Stimulated activated naive CD8-positive, alpha-beta T cell treated with anti-CD3 and anti-CD28 coated beads, Interleukin-15, amount 100 ng/mL, for 72 hours (primary cell): ENCODE measurements at places on chromosomes 13 and 19.
A peak's percentile ranks its signal among the peaks of the same experiment; 100 is the strongest.

DNA sequence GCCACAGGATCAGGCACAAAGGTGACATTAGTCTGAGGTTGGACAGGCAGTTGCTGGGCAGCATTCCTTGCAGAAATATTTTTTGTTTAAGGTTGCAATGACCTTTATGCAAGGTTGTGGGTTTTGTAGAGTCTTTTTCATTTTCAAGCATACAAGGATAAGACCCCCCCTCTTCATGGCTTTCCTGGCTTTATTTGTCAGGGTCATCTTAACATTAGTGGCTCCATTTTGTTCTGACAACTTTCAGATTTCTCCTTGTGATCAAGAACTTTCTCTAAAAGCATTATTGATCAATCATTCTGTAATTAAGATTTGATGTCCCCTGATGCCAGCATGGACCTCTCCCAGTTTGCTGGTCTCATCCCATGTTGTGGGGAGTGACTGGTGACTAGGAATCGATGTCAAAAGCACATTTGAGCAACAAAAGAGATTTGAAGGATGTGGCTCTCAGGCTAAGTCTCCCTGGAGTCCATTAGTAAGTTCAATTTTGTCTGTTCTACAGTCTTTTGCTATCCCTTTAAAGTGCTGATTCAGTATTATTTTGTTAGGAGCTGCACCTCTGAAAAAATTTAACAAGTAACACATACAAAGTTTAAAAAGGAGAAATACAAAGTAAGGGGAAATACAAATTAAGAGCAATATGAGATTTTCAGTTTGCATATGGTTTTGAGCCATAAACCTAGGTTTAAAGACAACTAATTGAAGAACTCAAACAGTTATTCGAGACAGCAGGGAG lies 5.3 kb downstream of the CARD8 start:
- no peak for DNase-seq

- DNase-seq: peak; percentile 54
Measured at GRCh38 chr13:45695198-45695730, 6.9 kb upstream of the CBY2 start.

DNA sequence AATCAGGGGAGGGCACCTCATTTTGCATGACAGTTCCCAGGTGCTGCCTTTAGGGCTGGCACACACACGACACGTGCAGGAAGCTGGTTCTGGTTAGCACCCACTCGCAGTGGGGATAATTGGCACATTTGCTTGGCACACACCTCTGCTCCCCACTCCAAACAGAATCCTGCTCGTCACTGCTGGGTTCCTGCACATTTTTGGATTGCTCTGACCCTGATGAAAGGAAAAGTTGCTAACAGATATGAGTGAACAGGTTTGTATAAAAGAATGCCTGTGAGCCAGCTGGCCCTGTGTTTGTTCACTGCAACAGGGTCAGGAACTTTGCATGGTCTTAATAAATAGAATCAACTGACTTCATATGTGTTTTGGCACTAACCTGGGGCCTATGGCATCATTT lies 1500.4 kb downstream of the EFNB2 start:
- DNase-seq: no peak

DNA sequence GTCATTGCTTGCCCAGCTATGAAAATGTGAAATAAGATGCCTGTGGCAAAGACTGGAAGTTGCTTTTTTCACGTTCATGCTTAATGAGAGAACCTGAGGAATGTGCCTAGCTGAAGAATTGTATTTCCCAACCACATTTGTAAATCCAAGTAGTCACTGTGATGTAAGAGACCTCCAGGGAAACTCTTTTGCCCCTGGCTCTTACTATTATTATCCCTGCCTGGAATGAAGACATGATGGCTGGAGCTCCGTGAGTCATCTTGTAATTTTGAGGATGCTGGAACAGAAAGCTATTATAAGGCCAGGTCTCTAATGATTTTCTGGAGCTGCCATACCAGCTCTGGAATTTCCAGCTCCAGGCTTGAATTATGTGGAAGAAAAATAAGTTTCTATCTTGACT lies 894.3 kb downstream of the DIAPH3 start:
- DNase-seq: no peak
